ENCODE measurements at places on chromosomes 2 and 18.

DNA sequence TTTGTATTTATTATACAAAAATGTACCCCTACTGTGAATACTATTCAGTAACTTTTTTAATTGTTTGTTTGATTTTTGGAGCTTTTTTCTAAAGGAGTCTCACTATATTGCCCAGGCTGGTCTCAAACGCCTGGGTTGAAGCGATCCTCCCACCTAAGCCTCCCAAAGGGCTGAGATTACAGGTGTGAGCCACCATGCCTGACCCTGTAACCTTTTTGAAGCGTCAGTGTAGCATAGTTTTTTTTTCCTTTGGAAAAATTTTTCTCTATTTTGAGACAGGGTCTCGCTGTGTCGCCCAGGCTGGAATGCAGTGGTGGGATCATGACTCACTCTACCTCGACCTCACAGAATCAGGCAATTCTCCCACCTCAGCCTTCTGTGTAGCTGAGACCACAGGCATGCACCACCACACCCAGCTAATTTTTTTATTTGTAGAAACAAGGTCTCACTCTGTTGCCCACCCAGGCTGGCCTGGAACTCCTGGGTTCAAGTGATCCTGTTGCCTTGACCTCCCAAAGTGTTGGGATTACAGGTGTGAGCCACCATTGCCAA lies 2.0 kb downstream of the GMCL1 start:
- DNase-seq = no peak

DNA sequence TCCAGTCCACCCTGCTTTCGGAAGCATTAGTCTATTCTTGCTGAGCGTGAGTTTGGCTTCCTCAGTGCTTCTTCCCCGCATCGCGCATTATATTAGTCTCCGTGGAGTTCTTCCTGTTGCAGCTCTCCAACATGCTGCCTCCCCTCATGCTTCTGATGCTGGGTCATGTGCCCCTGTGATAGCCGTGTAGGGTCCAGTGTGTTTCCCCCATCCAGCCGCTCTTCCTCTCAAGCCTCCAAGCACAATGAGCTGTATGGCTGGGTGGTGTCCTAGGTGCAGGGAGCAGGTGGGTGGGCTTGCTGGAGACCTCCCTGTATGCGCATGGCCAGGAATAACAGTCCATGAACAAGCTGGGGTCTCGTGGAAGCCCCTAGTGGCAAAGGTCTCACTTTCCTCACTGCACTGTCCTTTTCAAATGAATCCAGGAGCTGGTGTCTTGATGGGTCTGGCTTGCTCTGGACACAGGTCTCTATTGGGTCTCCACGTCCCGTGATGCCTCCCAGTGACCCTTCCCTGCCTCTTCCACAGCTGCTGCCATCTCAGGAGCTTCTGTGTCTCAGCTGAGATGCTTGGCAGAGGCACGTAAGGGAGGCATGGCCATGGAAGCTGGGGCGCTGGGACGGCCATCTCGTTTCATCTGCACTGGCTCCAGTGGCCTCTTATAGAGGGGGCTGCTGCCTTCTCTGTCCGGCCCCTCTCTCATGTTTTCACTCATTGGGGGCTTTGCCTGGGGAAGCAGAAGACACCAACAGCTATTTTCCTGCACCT lies 54.8 kb upstream of the HDAC4 start:
- DNase-seq = no peak

- DNase-seq = no peak
Measured at GRCh38 chr18:56568986-56569385, 69.4 kb downstream of the TXNL1 start.

DNA sequence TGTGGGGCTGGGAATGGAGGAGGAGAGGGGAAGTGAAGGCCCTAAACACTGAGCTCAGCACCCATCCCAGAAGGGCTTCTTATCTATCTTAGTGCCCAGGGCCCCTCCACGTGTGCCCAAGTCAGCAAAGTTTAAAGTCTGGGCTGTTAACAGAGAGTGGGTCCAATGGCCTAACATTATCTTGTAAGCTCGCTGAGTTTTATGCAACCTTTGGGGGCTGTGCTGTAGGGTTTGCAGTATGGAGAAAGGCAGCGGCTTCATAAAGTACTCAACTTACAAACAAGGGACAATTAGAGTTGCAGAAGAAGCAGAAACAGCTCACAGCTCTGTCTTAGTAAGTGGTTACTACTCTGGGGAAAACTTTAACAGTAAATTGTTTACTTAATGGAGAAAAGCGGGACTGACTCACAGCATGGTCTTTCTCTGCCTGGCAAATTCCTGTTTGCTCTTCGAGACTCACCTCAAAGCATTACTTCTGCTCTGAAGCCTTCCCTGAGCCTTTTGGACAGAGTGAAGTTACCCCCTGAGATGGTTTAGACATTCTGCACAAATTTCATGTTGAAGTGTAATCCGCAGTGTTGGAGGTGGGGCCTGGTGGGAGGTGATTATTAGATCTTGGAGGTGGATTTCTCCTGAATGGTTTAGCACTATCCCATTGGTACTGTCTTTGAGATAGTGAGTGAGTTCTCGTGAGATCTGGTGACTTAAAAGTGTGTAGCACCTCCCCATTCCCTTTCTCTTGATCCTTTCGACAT lies 9.0 kb downstream of the ENOSF1 start:
- no peak for DNase-seq

DNA sequence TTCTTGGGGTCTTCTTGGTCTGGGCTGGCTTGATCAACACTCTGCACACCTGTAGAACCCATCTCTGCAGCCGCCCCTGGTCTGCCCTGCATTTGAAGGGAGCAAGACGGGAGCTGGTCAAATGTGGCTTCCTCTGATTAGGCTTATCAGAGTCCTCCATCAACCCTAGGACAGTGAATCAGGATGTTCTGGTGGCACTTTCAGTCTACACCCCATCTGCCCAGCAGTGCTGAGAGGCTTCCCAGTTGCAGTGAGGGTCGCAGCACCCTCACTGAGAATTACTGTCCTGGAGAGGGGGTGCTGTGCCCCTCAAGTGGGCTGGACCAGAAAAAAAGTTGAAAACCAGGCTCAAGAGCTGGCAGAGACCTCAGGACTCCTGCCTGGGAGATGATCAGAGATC lies 152.9 kb downstream of the DYSF start:
- peak; percentile 3 for DNase-seq

- DNase-seq = no peak
Measured at GRCh38 chr18:63291278-63291677, 28.3 kb downstream of the BCL2 start.

- no peak for DNase-seq
Measured at GRCh38 chr18:31857526-31858106, 85.3 kb downstream of the TRAPPC8 start.

DNA sequence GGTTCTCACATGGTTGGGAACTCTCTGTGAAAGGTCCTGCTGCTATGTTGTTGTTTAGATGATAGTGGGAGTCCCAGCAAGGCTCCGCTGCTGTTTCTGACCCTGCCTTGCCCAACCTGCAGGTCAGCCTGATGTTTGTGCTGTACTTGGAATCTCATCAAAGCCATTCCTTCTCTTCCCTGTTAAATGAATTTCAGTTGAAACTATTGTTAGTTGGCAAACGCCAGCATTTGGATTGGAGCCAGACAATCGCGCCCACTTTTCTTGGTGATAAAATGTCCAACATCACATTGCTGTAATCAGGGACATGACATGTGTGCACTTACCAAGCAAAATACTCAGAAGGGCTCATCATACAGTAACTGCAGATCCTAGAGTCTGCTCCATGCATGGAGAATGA lies 12.8 kb upstream of the TWSG1 start:
- no peak for DNase-seq

DNA sequence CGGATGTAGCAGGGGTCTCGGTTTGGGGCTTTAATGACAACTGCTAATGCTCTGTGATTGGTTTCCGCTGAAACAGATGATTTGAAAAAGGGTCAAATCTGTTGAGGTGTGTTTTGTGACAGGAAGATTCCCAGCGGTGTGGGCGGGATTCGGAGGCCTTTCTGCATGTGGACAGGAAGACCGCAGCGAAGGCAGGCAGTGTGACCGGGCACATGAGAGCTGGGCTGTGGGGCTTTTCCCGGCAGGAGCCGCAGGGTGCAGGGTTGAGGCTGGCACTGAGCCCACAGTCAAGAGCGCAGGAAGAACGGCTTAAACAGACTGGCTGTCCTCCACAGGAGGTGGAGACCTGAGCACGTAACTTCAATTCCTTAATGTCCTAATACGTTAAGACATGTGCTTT lies 180.0 kb upstream of the TPO start:
- no peak for DNase-seq

DNA sequence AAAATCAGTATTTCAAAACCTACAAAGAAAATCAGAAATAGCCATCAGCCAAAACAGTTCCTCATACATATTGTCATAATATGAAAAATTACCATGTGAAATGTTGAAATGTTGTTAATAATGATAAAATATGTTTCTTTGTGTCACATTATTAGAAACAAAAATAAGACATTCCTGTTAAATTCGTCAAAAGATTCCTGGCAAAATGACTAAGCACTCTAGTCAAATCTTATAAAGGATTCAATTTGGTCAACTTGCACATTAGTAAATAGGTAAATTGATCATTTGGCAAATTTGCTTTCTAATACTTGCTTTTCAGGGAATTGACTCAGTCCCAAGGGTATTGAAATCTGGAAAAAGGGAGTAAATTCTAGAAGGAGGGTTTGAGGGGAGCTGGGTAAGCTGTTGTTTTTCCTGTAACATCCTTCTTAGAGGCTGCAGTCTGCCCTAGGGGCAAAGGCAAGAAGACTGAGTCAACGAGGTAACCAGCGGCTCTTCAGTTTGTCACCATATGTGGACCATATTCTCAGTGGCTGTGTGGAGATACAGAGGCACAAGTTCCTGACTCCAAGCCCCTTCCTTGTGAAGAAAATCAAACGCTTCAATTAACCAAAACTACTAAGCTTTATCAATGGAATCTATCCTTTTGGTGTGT lies 482.3 kb downstream of the TNS1 start:
- no peak for DNase-seq

GRCh38 chr2:241531161-241531722 lies 22.9 kb upstream of the STK25 start:
- DNase-seq = no peak

- DNase-seq = no peak
Measured at GRCh38 chr18:49764032-49764431, 49.3 kb downstream of the ACAA2 start.

DNA sequence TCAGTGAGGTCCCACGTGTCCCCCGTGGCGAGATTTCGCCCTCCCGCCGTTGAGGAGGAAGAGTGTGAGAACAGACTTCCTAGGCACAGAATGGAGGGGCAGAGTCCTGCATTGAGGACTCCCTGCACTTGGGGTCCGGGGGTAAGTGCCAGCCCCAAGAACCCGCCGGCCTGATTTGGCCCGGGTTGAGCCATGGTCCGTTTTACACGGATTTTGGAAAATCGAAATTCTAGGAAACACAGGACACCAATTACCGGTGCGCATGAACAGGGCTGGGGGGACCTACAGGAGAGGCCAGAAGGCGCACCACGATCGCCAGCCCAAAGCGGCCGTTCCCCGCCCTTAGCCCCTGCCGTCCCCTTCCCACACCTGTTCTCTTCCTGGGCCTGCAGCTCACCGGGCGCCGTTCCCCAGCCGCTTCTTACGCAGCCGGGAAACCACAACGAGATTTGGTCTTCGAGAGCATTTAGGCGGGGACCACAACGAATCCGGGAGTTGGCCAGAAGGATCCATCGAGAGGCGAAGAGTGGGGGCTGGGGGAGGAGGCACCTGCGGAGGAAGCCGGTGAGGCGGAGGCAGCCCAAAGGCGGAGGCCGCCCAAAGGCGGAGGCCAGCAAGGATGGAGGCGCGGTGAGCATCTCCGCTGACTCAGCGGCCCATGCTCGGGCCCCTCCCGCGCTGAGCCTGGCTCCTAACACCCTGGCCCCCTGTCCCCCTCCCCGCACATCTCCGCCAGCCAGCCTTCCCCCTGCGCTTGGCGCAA lies 464 bp upstream of the TLX2 start:
- no peak for DNase-seq

- no peak for DNase-seq
Measured at GRCh38 chr2:216733046-216733445, 37.7 kb upstream of the IGFBP5 start.

DNA sequence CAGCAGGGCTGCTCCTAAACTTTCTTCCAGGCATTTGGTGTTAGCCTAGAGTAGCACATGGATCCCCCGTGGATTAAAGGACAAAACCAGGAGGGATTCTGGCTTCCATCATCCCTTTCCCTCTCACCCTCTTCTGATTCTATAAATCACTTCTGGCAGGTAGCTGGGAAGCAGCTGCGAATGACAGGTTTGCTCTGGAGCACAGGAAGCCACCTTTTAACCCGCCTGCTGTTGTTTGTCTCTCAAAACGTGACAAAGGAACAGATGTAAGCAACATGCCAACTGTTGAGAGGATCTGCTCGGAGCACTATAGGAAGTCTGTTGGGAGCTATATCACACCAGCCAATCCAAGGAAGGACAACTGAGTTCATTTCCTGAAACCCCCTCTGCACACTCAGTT lies 101.9 kb downstream of the ACTR2 start:
- peak; percentile 46 for DNase-seq

DNA sequence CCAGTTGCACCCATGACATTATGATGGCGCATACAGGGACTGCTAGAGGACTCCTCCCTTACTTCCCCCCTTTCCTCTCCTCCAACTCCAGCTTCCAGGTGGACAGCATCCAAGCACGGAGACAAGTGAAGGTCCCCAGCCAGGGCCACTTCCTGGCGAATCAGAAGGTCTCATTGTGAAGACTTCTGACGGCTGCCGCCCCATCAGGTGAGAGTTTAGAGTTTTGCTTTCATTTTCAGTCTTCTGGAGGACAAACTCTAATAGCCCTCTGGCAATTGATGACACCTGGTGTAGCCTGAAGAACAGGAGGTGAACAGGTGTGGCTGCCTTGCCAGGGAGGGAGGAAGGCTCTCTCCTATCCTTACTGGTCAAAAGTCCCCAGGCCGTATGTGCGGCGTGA lies 77.3 kb upstream of the KCNH7 start:
- DNase-seq = no peak

DNA sequence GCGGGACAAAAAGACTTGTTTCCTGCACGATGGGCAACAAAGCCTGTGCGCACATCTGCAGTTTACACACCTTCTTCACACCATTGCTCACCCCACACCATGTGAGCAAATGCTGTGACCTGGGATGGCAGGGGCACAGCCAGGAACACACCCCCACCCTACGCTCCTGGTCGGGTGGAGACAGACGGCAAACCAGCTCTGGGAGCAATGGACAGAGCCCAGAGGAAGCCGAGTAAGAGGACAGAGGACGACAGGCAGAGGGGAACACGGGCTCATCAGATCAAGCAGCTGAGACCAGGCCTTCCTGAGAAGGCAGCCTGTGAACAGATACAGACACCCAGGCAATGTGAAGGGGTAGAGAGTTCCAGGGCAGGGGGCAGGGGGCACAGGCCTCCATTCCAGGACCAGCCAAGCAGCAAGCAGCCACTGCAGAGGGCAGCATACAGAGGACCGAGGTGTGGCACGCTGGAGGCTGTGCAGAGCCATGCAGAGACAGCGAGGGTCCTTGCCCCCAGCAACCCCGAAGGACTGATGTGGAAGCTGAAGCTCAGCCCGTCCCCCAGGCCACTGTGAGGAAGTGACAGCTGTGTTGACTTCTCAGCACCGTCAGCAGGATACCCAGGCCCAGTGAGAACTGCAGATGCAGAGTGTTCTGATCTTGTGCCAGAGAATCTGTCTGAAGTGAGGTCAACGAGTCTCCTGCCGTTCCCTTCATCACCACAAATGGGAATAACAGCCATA lies 46.2 kb downstream of the PARD6G start:
- DNase-seq = no peak

GRCh38 chr2:39550701-39551285 lies 113.7 kb upstream of the MAP4K3 start:
- no peak for DNase-seq

- DNase-seq = no peak
Measured at GRCh38 chr18:25144820-25145219, 207.1 kb downstream of the ZNF521 start.
